ENCODE measurements at places on chromosomes 12 and 14.

DNA sequence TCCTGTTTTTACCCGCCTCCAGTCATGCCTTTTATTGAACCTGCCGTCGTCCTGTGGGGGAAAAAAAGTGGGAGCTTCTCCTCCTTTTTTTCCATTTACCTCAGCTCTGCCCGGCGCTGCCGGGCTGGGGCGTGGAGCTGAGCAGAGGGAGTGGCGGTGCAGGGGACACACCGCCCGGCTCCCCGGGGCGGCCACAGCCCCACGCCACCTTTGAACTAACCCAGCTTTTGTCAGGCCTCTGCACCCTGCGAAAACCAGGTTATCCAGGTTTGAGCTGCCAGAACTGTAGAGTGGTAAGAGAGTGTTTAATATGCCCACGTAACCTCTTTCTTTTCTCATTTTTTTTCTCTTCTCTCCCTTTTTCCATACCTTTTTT lies 161.0 kb upstream of the FKBP4 start:
- no peak for DNase-seq

DNA sequence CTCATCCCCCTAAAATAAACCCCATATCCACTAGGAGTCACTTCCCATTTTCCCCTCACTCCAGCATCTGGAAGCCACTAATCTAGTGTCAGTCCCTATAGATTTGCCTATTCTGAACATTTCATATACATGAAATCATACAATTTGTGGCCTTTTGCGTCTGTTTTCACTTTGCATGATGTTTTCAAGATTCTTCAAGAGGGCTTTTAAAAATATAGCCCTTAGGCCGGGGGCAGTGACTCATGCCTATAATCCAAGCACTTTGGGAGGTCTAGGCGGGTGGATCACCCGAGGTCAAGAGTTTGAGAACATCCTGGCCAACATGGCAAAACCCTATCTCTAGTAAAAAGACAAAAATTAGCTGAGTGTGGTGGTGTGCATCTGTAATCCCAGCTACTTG lies 104.7 kb downstream of the VEZT start:
- DNase-seq: no peak

DNA sequence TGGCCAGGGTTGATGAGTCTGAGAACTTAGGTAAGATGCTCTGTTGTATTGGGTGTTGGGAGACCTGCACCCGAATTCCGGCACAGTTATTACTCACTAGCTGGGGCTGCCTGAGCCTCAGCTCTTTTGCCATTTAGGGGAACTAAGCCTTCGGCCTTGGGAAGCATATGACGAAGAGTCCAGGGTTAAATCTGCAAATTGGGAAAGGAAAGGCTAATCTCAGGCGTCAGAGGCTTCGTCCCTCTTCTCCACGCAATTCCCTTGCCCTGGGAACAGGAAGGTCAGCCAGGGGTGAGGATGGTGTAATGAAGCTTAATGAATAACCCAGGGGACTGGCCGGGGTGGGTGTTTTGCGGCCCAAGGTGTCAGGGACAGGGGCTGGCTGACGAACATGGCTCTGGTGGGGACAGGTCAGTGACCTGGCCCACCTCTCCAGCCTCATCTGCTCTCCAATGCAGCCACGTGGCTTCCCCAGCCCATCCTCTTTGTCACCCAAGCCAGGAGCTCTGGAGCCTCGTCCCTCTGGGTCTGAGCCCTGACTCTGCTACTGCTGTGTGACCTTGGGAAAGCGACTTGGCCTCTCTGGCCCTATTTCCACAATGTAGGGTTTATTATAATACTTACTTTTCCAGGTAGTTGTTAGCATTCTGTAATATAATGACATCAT lies 3.8 kb upstream of the SDSL start:
- no peak for DNase-seq

DNA sequence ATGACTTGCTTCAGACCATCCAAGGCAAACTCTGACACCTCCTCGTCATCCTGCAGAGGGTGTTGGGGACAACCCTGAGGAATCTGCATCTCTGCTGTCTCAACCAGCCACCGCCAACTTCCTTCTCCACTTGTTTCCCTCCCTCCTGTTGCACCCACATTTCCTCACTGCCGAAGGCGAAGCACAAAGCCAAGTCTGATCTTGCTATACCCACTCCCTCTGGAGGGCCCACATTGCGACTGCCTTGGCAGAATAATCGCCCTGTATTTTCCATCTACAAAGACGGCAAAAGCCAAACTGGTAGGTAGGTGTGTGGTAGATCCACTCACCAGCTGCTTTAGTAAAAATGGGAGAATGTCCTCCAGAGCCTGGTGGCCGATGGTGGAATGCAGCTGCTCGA lies 21.8 kb upstream of the RAB35 start:
- DNase-seq: no peak

- no peak for DNase-seq
Observed at GRCh38 chr12:30887226-30887625, 39.3 kb upstream of the TSPAN11 start.

DNA sequence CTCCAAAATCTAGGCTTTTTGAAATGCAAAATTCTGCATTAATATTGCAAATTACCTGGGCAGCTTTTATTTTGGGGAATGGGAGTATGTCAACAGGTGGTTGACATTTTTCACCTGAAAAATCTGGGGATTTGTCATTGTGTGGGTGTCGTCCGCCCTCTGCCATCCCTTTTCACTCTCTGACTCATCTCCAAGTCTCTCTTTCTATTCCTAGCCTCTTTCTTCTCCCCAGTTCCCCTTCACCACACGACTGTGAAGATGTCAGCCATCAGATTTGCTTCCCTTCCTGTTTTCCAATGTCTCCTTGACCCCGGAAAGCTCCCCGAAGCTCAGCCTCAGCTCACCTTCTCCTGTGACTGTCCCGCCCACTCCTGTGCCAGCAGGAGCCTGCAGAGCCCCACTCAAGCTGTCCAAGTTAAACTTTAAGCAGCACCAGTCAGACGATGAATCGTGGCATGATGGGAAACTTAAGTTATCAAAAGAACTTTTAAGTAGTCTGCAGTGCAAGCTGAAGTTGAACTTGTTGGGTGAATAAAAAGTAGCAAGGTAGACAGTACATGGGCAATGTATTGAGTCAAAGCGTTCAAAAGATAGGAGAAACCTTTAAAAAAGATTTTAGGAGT lies 590.2 kb downstream of the VRK1 start:
- no peak for DNase-seq

GRCh38 chr14:50452296-50452695 lies 55.6 kb upstream of the CDKL1 start:
- DNase-seq: no peak

DNA sequence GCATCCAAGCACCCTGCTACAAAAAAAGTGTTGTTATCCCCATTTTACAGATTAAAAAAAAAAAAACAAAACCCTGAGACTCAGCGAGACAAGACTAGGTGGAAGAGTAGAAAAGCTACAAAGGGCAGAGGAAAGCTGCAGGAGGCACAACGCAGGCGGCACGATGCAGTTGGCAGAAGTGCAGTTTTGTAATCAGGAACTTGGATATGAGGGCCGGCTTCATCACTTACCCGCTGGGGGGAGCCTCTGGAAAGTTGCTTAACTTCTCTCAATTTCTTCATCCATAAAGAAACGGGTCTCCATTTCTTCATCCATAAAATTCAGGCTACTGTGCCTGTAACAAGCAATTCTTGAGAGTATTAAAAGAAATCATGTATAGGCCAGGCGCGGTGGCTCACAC lies 33.1 kb upstream of the CCDC60 start:
- DNase-seq: no peak
